ENCODE measurements at places on chromosomes 12 and 14.

- no peak for DNase-seq
These were observed 82.0 kb downstream of the ETV6 start for GRCh38 chr12:11731455-11731854.

DNA sequence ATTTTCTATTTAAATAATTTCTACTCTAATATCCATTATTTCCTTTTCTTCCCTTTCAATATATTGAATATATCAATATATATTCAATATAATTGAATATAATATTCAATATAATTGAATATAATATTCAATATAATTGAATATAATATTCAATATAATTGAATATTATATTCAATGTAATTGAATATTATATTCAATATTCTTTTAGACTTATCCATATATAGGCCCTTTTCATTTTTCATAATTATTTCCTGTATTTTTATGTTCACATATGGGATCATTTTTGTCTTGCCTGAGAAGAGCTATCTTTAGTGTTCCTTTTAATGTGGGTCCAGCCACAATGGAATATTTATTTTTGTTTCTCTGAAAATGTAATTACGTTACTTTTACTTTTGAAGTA lies 88.9 kb upstream of the ESRRB start:
- no peak for DNase-seq

GRCh38 chr12:131513606-131514005 lies 197.3 kb upstream of the SFSWAP start:
- DNase-seq: no peak

GRCh38 chr14:88129306-88130056 lies 124.5 kb downstream of the GPR65 start:
- DNase-seq: no peak

GRCh38 chr12:53031616-53032015 lies 18.2 kb upstream of the TNS2 start:
- no peak for DNase-seq

- no peak for DNase-seq
These were observed 11.3 kb upstream of the SMCO3 start for GRCh38 chr12:14825256-14825655.

- DNase-seq: no peak
These were observed 81.4 kb upstream of the ARID2 start for GRCh38 chr12:45648070-45648469.

- DNase-seq: no peak
These were observed 871.1 kb upstream of the MGAT4C start for GRCh38 chr12:87127272-87127671.

GRCh38 chr12:79046021-79046420 lies 181.4 kb downstream of the SYT1 start:
- no peak for DNase-seq

- no peak for DNase-seq
These were observed 23.2 kb upstream of the MAGOHB start for GRCh38 chr12:10636611-10637010.

GRCh38 chr12:22577667-22578066 lies 33.3 kb upstream of the C2CD5 start:
- no peak for DNase-seq

GRCh38 chr14:31118892-31119291 lies 88.7 kb downstream of the HECTD1 start:
- DNase-seq: no peak

DNA sequence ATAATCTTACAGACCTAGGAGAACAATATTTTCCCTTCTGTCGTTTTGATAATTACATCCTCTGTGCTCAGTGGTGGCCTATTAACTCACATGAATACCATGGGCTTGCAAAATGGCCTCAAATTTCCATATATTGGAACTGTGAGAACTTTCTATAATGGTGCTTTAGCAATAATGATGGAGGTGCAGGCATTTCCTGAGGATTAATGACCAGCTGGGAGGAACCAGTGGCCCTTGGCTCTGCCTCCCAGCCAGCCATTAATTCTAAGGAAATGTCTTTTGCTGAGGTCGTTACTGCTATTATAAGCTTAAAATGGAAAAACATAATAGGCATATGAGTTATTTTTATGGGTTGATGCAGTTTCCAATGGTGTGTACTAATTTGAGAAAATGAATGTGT lies 33.6 kb downstream of the HMGA2 start:
- DNase-seq: no peak

DNA sequence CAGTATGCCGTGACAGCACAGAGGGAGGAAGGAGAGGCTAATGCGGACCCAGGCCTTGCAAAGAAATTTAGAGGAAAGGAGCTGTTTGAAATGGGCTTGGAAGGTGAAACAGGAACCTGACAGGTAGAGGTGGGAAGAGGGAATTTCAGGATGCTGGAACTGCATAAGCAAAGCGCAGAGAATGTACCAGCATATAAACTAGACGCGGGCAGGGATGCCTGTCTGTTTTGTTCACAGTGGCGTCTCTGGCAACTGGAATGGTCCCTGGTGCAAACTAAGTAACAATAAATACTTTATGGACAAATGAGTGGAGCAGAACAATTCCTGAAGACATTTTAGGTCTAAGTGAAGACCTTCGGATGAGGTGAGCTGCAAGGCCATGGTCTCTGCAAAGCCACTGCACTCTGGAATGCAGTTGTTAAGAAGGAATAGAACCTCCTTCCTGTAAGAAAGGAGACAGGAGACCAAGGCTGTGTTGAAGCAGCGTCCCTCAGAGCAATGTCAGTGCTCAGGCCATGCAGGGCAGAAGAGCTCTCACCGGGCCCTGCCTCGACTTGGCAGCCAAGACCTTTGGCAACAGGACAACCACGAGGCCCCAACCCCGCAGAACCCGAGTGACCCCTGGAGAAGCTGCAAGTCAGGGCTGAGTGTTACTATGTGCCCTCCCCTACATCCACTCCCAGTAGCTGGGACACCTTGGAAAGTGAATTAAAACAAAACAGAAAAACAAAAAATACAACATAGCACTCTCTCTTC lies 42.8 kb downstream of the PITPNM2 start:
- no peak for DNase-seq

DNA sequence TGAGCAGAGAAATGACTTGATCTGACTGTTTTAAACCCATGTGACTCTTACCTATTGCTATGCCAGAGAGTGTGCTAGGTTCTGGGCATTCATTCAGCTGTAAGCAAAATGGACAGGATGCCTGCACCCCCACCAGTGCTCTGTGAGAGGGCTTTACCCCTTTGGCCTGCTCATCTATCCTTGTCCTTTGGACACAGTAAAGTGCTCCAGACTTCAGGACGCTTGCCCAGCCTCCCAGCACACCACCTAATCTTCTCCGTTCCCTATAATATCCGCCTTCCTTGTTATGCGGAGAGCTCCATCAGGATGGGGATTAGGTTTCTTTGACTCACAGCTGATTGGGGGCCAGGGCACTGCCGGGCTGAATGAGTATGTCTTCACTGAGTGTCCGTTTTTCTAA lies 4.4 kb upstream of the ZNF839 start:
- no peak for DNase-seq

DNA sequence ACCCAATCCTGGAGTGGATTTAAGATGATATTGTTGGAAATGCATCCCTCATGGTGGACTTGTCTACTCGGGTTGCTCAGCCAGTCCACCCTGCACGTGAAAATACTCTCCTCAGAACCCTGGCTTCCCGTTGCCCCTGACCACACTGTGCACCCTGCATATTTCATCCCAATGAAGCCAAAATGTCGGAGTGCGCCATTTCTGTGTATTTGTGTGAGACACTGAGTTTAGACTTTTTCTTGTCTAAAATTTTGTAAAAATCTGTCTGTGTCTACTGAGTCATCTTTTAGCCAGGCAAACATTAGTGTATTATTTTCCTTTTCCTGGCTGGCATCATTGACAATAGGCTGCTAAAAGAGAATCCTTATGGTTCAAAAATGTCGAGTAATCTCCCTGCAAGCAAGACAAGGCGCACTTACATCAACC lies 485 bp upstream of the PNMA1 start:
- no peak for DNase-seq

GRCh38 chr14:23430723-23431085 lies 4.8 kb downstream of the MYH7 start:
- no peak for DNase-seq

DNA sequence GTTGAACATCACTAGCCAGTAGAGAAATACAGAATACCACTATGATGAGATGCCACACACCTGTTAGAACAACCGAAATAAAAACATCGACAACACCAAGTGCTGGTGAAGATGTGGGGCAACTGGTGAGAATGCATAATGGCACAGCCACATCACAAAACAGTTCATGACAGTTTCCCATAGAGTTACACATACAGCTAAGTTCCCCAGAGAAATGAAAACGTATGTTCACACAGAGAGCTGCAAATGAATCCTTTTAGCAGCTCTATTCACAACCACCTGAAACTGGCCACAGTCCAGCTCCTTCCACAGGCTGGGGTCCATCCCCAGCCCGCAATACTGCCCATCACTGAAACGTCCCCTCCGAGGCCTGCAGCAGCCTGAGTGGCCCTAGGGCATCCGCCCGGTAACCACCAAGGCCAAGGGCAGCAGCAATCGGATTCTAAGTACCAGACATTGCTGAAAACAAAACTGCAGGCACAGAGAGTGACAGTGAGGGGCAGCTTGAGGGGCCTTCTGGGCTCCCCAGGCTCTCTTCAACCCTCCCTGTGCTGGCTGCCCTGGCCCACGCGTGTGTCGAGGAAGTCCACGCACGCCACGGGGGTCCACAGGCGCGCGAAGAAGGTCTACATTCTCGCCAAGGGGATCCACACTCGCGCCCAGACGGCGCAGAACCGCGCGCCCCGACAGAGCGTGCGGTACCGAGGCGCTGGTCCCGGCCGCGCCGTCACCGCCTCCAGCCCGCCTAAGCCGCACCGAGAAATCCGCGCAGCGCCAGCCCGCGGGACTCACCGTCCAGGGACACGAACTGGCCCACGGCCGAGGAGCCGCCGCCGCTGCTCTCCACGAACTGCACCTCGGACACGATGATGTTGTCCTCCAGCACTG lies 903 bp downstream of the BRF1 start:
- no peak for DNase-seq

GRCh38 chr12:11916113-11916512 lies 154.6 kb upstream of the BCL2L14 start:
- no peak for DNase-seq

- no peak for DNase-seq
These were observed 78.8 kb downstream of the OSBPL8 start for GRCh38 chr12:76480796-76481195.

DNA sequence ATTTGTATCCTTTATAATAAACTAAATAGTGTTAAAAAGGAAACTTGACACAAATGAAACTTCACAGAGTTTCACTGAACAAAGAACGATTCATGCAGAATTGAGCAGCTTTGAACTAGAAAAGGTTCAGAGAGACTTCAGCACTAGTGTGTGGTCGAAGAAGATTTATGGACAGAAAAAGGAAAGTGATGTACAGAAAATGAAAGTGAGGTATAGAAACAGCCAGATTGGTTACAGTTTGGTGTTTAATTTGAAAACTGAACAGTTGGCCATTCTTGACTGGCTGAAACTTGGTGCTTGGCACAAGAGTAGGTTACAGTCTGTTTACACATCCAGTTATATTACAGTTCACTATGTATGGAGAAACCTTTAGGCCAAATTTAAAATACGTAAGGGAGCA lies 207.1 kb downstream of the GALC start:
- no peak for DNase-seq

- DNase-seq: no peak
These were observed 3.9 kb downstream of the PALS1 start for GRCh38 chr14:67245104-67245503.

DNA sequence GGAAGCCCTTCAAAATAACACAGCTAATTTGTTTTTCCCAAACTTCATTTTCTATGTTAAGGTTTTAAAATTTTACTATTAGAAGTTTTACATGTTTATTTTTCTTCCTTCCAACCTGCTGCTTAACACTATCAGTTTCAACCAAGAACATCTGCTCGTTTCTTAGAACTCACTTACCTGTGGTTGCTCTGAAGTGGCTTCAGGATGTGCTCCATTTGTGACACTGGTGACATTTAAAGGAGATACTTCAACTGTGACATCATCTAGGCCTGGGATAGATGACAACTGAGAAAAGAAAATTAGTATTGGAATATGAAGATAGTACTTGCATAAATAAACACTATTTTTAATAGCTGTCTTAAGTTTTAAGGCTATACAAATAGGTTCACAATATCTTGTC lies 17.9 kb downstream of the WASHC3 start:
- no peak for DNase-seq

- no peak for DNase-seq
These were observed 83.9 kb downstream of the ARL6IP4 start for GRCh38 chr12:123064366-123064765.

DNA sequence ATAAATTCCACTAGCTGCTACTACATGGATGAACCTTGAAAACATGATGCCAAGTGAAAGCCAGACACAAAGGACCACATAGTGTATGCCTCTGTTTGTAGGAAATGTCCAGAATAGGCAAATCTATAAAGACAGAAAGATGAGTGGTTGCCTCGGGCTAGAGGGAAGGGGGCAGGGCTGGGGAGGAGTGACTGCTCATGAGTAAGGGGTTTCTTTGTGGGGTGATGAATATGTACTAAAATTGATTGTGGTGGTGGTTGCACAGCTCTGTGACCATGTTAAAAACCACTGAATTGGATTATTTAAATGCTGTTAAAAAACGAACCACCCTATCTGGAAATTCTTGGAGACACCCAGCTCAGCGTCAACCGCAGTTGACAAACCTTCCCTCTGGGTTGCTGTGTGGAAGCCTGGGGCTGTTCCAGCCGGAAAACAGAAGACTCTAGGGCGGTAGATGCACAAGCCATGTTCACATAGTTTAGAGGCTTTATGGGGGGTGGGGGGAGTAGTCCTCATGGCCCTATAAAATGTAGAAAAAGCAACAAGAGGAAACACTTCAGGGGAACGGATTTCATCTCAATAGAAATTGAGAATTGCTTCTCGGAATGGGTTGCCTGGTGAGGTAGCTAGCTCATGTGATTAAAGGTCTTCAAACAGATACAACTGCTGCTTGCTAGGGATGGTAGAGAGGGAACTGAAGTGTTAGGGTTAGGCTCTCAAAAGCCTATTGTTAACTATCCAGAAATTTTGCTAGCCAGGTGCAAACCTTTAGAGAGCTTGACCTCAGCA lies 29.4 kb downstream of the RIN3 start:
- DNase-seq: no peak

GRCh38 chr14:58428118-58428683 lies 682 bp downstream of the KIAA0586 start:
- DNase-seq: no peak

GRCh38 chr14:30849354-30849753 lies 25.0 kb upstream of the COCH start:
- DNase-seq: no peak

GRCh38 chr12:40313928-40314327 lies 89.1 kb downstream of the LRRK2 start:
- DNase-seq: no peak

GRCh38 chr12:12195081-12195480 lies 71.8 kb downstream of the LRP6 start:
- no peak for DNase-seq

- peak; percentile 94 for DNase-seq
These were observed 4.1 kb upstream of the CCND2 start for GRCh38 chr12:4269279-4269991.

- no peak for DNase-seq
These were observed 72.0 kb upstream of the DBX2 start for GRCh38 chr12:45122768-45123380.

- DNase-seq: no peak
These were observed 1401.8 kb downstream of the FSCB start for GRCh38 chr14:43105305-43105704.
